AG20443 (cell line): ENCODE measurements at places on chromosomes 7 and 10.

- DNase-seq, result peak; percentile 32
These were observed at the start of gene ZNF804B for GRCh38 chr7:88759230-88760135. TSS of gene ZNF804B (plus strand) at chr7:88759700. CDS start at chr7:88759977, 277 bp downstream.

DNA sequence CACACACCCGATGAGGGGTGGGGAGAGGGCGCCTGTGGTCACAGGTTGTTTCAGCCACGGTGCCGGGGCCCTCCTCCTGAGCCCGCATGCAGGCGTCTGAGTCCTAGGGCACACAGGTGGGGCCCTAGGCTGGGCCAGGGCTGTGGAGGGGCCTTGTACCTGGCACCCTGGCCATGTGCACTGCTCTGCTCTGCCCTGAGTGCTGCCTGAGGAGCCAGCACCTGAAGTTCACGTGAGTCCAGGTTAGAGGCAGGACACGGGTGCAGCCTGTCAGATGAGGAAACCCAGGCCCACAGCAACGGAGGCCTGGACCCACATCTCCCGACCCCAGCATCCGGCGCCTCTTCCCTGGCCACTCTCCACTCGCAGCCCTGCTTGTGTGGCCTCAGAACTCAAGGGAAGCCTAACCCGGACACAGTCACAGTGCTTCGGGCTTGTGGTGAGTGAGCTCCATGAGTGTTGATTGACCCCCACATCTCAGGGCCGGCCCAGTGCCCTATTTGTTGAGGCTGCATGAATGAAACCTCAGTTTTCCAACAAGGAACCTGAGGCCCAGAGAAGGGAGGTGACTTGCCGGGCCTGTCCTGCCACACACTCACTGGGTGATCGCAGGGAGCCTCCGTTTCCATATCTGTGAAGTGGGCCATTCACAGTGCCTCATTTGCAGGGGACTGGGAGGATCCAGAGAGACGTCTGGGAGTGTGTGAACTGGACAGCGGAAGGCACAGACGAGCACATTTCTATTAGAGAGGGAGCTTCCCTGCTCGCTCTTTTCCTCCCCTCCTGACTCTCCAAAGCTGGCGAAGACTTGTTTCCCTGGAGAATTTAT is 39.6 kb downstream of the PPIF start:
- DNase-seq, result no peak

DNA sequence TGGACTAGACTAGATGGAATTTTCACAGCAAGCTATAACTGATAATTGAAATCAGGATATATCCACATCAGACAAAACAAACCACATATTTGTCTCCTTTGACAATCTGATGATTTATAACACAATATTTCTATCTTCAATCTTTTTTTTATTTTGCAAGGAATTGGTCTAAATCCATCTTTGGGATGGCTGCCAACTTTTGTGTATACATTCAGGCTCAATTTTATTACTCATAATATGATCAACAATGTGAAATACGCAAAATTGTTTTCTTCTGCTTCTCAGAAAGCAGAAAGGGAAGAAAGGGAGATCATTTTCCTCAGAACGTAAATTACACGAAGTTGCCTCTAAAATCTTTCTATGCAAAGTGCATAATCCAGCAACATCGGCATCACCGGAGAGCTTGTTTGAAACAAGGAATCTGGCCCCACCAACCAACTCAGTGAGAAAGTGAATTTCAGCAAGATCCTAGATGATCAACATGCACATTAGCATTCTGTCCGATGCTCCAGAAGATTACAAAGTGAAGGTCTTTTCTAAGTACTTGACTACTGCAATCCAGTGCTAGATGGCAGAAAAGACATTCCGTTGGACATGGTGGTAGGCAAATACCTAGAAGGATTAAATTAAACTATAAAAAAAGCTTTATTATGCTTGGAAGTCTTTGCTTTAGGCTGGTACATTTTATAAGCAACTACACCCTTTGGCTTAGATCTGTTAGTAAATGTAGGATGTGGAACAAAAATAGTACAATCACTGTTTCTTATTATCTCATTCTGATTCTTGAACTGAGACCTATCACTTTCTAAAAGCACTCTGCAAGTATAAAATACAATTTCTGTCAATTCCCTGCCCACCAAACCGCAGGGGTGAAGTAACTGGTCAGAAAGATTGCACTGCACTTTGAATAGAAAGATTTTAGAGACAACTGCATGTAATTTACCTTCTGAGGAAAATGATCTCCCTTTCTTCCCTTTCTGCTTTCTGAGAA is 126.4 kb upstream of the RSU1 start:
- DNase-seq, result no peak

DNA sequence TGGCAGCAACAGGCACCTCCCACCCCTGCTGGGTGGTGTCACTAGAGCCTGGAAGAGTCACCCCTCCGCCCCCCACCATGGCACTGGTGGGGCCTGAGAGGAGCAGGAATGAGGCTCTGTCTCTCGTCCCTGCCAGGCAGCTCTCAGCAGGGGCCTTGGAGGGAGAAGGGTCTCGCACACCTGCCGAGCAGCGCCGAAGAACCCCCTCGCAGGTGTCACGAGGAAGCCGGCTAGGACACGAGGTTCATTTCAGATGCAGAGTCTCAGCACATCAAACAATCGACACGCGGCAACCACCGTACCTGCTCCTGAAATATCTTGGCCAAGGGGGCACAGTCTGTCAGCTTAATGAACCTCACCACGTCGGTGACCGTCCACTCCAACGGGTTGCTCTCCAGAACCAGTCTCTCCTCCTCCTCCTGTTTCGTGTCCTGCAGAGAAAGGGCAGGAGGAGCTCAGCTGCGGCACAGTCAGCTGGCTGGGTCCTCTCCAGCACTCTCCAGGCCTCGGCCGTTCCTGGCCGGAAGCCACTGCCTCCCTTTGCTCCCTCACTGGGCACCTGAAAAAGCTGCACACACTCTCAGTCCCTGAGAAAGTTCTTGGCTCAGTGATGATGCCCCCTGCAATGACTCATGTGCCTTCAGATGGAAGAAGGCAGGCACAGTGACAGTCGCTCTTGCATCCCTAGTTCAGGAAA is 240.1 kb downstream of the SFMBT2 start:
- DNase-seq, result no peak

- DNase-seq, result no peak
These were observed 579 bp downstream of the IDI1 start for GRCh38 chr10:1048349-1048731.

DNA sequence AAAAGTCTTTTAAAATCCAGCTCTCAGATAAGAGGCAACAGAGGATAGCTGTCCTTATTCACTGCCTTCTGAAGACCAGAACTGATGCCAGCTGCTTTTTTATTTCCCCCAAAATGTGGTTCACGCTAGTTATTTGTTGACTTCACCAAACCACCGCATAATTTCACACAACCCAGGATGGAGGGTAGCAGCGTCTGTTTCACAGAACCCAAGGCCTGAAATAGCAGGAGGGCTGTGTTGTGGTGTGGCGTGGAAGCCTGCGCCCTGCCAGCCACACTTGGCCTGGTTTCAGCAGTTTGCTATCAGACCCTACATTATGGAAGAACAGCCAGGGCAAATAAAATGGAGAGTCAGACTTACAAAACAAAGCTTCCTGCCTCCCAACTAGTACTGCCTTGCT is 155.4 kb downstream of the DYNC1I1 start:
- DNase-seq, result no peak

DNA sequence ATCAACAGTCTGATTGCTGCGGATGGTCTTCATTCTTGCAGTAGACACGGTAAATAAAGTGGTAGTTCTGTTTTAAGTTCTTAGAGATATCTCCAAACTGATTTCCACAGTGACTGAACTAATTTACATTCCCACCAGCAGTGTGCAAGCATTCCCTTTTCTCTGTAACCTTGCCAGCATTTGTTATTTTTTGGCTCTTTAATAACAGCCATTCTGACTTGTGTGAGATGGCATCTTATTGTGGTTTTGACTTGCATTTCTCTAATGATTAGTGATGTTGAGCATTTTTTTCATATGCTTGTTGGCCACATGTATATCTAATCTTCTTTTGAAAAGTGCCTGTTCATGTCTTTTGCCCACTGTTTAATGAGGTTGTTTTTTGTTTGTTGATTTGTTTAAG is 30.2 kb upstream of the CXCL12 start:
- no peak for DNase-seq

DNA sequence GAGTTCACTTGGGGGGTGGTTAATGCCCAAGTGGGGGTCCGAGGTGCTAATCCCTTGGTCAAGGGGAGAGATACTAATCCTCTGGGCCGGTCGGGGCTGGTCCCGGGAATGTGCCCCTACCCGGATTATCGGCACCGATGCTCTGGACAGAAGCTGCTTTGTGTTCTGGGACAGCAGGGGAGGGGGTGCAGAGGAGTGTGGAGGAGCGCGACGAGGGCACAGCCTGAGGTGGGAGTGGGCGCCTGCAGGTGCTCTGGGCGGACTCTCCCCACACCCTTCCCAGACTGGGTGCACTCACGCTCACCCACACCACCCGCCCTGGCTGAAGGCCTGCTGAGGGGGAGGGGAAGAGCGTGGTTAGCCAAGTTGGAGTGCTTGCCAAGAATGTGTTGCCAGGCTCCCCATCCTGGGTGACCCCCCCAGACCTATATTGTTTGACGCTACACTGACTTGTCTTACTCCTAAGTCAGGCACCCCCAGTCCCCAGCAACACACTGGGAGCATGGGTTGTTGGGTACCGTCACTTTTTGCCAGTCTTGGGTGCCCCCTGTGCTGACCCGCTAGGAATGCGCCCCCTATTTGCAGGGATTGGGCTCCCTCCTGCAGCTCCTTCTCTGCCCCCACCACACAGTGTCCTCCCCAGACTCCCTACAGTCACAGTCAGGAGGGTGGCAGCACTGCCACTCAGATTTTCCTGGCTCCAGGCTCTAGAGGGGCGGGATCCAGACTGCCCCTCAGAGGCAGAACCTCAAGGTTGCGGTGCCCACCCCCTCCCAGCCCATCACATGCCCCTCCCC is 1.2 kb downstream of the SLC4A2 start:
- DNase-seq, result no peak

GRCh38 chr7:29329686-29330085 is 135.1 kb downstream of the CHN2 start:
- no peak for DNase-seq

DNA sequence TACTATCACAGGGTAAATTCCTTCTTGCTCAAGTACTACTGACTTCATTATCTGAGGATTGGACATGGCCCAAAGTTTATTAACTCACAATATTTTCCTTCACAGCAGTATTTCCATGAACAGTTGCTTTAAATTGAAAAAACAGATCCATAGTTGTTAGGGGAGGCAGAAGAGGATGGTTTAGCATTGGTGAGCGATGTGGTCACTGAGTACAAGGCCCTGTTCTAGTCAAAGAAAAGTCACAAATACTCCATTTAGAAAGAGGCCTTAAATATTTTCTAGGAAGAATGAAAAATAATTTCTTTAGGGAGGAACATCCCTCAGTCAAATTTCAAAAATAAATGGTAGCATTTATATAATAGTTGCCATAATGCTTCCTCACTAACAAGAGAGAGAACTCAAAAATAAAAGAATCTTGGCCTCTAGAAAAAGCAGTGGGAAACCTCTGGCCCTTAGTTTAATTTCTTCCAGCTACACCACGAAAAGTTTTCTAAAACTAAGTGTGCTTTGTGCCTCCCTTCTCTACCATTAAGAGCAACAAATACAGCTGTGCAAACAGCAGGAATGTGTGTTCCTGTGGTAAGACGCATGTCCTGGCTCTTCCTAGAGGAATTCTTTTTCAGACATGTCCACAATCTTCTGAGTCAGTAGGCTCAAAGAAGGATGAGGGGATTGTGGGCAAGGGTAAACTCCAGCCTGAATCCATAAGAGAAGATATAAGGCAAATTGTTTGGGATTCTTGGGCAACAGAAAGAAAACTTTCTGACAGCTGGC is 105.7 kb downstream of the HOXA1 start:
- peak; percentile 34 for DNase-seq

DNA sequence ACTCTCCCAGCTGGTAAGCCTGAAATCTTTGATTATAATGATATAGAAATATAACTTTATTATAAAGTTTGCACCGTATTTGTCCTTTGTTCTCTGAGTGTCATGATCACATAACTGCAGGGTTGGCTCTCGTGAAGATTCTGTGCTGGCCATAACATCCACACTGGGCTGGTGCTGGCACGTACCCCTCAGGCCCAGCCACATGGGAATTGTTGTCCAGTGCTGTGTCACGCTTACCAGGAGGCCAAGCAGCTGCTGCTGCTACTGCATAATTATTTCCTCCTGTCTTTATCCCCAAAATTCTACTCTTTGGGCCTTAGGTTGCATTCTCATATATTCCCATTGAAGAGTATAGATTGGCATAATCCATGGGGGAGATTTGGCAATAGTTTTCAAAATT is 20.8 kb upstream of the UCN3 start:
- DNase-seq, result peak; percentile 29

DNA sequence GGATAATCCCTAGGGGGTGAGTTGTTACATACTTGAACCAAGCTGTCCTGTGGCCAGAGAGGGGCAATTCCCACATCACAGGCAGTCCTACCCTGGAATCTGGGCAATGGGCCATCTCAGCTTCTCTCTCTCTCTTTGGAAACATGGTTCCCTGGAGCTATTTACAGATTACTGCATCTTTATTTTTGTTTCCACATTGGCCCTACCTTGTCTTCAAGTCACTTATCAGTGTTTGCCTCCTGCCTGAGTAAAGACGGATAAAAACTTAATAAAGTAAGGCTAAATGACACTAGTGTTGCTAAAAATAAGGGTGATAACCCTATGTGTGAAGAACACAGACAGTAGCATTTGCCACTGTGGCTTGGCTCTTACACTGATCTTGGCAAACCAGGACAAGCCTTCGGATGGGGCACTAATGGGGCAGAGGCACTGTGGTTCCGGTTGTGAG is 228.2 kb downstream of the GFRA1 start:
- DNase-seq, result peak; percentile 72

GRCh38 chr10:132904181-132904813 is 38.1 kb downstream of the CFAP46 start:
- peak; percentile 72 for DNase-seq

DNA sequence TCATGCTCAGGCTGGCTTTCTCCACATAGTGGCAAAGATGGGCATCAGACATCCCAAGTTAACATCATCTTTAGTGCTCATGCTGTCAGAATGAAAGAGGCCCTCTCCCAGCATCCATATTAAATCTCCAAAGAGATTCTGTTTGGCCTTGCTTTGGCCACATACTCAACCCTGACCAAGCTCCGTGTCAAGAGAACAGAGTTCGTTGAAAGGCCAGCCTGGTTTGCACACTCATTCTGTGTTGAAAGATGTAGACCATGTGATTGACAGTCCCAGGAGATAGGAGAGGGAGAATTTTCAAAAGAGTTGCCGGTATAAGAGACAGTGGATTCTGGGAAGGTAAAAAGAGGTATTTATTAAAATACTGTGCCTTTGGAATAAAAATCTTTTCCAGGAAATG is 19.7 kb downstream of the MET start:
- DNase-seq, result no peak

GRCh38 chr7:289209-289755 is 688 bp upstream of the FOXL3 start:
- DNase-seq, result no peak

DNA sequence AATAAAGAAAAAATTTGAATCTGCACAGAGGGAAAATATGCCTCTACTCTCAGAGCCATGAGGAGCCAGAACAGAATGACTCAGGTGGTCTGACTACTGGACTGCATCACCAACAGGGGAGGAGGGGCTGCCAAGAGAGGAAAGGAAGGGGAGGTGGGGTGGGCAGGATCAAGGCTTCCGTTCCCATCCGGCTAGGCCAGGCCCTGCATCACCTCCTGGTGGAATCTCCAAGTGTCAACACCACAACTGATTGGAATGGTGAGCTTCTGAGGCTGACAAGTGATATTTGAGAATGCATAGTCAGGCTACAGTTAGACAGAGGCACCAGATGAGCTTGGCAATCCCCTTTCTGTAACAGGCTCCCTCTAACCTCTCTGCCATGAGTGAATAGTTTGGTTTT is 10.4 kb upstream of the GPR26 start:
- no peak for DNase-seq
